ENCODE measurements at places on chromosomes 1 and 21. TPM values are rescaled to one million over a fixed set of nuclear protein-coding genes. Genes with fewer than 3 reads are reported as not detected.

DNA sequence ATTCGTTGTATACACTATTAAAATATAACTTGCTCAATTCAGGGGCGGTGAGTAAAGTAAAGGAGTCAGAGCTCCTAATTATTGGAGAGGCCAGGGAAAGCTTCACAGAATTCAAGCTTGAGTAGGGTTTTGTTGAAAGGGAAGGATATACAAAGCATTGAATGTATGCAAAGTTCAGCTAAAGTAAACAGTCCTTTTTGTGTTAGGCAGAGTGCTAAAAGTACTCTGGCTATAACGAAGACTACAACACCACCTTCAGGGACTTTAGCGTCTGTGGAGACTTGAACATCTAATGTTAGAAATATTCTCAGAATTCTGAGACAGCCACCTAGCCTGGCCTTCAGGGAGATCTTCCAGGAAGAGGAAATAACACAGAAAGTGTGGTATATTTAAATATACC lies 1.1 kb downstream of the FALEC start:
- H3K27me3 ChIP-seq, result no peaks in the 10 kb centered on the region
- H3K4me3 ChIP-seq, result peak overlapping the region; percentile 9
- no peaks in the 10 kb centered on the region for H3K36me3 ChIP-seq
- H3K27ac ChIP-seq, result no peak overlapping the region
- peak; percentile 48 for DNase-seq

DNA sequence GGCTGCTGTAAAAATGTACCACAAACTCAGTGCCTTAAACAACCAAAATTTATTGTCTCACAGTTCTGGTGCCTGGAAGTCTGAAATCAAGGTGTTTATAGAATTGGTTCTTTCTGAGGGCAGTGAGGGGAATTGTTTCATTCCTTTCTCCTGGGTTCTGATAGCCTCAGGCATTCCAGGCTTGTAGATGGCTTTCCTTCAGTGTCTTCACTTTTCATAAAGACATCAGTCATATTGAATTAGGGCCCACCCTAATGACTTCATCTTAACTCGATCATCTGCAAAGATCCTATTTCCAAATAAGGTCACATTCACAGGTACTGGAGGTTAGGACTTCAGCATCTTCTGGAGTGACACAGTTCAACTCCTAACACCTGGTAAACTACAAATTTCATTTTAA lies 15.0 kb downstream of the CDKN2C start:
- H3K27me3 ChIP-seq, result peaks cover 34% of the 10 kb centered on the region
- no peak overlapping the region for H3K27ac ChIP-seq
- DNase-seq, result no peak
- no peaks in the 10 kb centered on the region for H3K4me1 ChIP-seq
- no peaks in the 10 kb centered on the region for H3K36me3 ChIP-seq

- H3K4me1 ChIP-seq, result peaks cover 13% of the 10 kb centered on the region
- DNase-seq, result no peak
- H3K27ac ChIP-seq, result peak overlapping the region; percentile 19
- no peaks in the 10 kb centered on the region for H3K27me3 ChIP-seq
- H3K4me3 ChIP-seq, result no peak overlapping the region
Observed at GRCh38 chr21:15442743-15443469, 286.9 kb upstream of the USP25 start.

DNA sequence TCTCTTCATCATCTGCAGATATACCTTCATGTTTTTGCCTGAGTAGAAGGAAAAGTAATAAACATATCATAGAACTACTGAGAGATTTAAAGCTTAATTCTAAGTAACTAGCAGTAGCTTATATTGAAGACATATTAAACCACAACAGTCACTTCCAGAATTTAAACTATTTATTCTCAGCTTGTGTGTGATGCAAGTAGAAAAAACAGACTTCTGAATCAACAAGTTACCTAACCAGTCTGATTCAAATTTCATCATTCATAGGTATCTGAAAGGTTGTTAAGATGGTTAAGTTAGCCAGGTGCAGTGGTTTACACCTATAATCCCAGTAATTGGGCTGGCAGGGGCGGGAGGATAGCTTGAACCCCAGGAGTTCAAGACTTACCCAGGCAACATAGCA lies 41.9 kb downstream of the SPAG17 start:
- no peaks in the 10 kb centered on the region for H3K4me1 ChIP-seq
- no peaks in the 10 kb centered on the region for H3K27me3 ChIP-seq
- no peak for DNase-seq
- H3K27ac ChIP-seq, result no peak overlapping the region
- H3K4me3 ChIP-seq, result no peak overlapping the region
- H3K36me3 ChIP-seq, result no peaks in the 10 kb centered on the region

GRCh38 chr1:160465123-160465522 lies 57.9 kb downstream of the SLAMF6 start:
- no peak overlapping the region for H3K4me3 ChIP-seq
- H3K4me1 ChIP-seq, result no peaks in the 10 kb centered on the region
- DNase-seq, result no peak
- H3K27ac ChIP-seq, result no peak overlapping the region
- no peaks in the 10 kb centered on the region for H3K27me3 ChIP-seq
- H3K36me3 ChIP-seq, result no peaks in the 10 kb centered on the region

- no peak for DNase-seq
- H3K27ac ChIP-seq, result no peak overlapping the region
- peaks cover 4% of the 10 kb centered on the region for H3K4me1 ChIP-seq
- H3K4me3 ChIP-seq, result no peak overlapping the region
Observed at GRCh38 chr1:208834381-208835096, 590.4 kb upstream of the PLXNA2 start.

GRCh38 chr1:202521886-202522285 lies 173.4 kb downstream of the PPP1R12B start:
- no peak overlapping the region for H3K4me3 ChIP-seq
- DNase-seq, result no peak
- H3K27me3 ChIP-seq, result no peaks in the 10 kb centered on the region
- H3K4me1 ChIP-seq, result no peaks in the 10 kb centered on the region
- H3K27ac ChIP-seq, result no peak overlapping the region

DNA sequence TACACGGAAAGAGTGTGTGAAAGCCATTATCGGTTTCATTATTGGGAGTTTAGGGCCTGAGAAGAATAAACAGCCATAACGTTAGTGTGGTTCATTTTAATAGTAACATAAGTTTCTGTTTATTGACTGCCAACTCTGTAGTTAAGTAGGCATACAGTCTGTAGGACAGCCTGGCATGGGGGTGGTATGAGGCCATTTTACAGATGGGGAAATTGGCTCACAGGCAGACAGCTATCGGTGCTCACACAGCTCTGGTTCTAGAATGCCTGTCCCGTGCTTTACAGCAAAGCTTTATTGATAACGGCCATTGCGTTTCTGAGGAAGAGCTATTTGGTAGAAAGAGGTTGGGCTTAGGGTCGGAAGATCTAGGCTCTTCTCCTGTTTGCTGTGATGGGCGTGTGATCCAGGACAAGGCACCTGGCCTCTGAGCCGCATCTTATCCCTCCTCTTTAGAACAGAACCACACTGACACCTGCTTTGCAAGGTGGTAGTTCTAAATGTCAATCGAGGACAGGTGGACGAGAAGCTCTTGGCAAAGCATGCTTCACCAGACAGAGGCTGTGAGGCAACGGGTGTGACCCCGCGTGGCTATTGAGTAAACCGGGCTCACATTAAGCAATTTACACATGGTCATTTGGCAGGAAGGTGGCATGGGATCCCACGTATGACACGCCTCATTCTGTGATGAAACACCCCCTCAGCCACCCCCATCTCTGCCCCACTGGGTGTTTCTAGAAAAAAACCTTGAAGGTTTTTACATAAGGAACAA lies 14.9 kb downstream of the ETS2 start:
- H3K4me3 ChIP-seq, result no peak overlapping the region
- no peak for DNase-seq
- peak overlapping the region; percentile 50 for H3K27ac ChIP-seq
- peaks cover 14% of the 10 kb centered on the region for H3K4me1 ChIP-seq
- peaks cover 60% of the 10 kb centered on the region for H3K36me3 ChIP-seq

- H3K4me1 ChIP-seq, result no peaks in the 10 kb centered on the region
- no peaks in the 10 kb centered on the region for H3K27me3 ChIP-seq
- H3K27ac ChIP-seq, result no peak overlapping the region
- DNase-seq, result no peak
- H3K36me3 ChIP-seq, result no peaks in the 10 kb centered on the region
Observed at GRCh38 chr1:89649783-89650182, 16.9 kb downstream of the LRRC8C start.

GRCh38 chr1:213858581-213858980 lies 129.2 kb upstream of the PROX1 start:
- no peak overlapping the region for H3K4me3 ChIP-seq
- DNase-seq, result no peak
- no peaks in the 10 kb centered on the region for H3K36me3 ChIP-seq
- no peaks in the 10 kb centered on the region for H3K27me3 ChIP-seq
- no peaks in the 10 kb centered on the region for H3K4me1 ChIP-seq

DNA sequence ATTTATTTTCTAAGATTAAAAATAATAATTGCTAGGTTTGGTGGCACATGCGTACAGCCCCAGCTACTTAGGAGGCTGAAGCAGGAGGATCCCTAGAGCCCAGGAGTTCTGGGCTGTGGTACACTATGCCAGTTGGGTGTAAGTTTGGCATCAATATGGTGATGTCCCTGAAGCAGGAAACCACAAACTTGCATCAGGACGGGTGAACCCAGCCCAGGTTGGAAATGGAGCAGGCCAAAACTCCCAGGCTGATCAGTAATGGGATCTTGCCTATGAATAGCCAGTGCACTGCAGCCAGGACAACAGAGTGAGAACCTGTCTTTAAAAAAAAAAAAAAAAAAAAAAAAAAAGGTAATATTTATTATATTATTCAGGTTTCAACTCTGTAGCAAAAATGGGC lies 92.4 kb upstream of the PGD start:
- H3K4me3 ChIP-seq, result no peak overlapping the region
- no peaks in the 10 kb centered on the region for H3K27me3 ChIP-seq
- no peaks in the 10 kb centered on the region for H3K4me1 ChIP-seq

- no peak for DNase-seq
- H3K36me3 ChIP-seq, result no peaks in the 10 kb centered on the region
- H3K4me1 ChIP-seq, result no peaks in the 10 kb centered on the region
Observed at GRCh38 chr1:118334506-118334905, 149.5 kb upstream of the SPAG17 start.

DNA sequence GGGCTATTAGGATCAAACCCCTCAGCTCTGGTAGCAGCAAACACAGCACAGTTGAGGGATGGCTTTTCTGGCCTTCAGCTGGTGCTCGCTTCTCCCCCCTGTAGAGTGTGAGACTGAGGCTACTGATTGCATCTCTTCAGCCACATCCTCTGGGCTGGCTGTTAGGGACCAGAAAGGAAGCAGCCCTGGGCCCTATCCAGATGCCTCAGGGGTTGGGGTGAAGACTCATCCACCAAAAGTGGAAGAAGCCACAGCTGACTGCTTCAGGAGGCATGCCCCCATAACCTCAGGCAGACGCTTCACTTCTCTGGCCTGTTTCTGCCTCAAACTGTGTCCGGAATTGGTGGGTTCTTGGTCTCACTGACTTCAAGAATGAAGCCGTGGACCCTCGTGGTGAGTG lies 6.2 kb upstream of the TMEM200B start:
- H3K27ac ChIP-seq, result no peak overlapping the region
- no peak for DNase-seq
- H3K4me1 ChIP-seq, result no peaks in the 10 kb centered on the region
- H3K4me3 ChIP-seq, result no peak overlapping the region

SPATA46 gene
- total RNA-seq, result not detected

ATP1A2 gene
- total RNA-seq, result 4.1 TPM

ANKRD35 gene
- 1.2 TPM for total RNA-seq

IGSF8 gene
- 40.9 TPM for total RNA-seq

TNNT2 gene
- total RNA-seq, result 2.1 TPM

ARTN gene
- 1.9 TPM for total RNA-seq

FCRL1 gene
- 5.7 TPM for total RNA-seq

Measured in kidney (tissue), 22 donors.